ENCODE measurements at places on chromosomes 7 and 10.

- DNase-seq: no peak
- no peak overlapping the region for H3K27ac ChIP-seq
- H3K27me3 ChIP-seq: no peaks in the 10 kb centered on the region
- no peaks in the 10 kb centered on the region for H3K4me1 ChIP-seq
- no peaks in the 10 kb centered on the region for H3K36me3 ChIP-seq
- H3K4me3 ChIP-seq: no peak overlapping the region
These were observed 90.5 kb downstream of the TWIST1 start for GRCh38 chr7:19026888-19027287.

DNA sequence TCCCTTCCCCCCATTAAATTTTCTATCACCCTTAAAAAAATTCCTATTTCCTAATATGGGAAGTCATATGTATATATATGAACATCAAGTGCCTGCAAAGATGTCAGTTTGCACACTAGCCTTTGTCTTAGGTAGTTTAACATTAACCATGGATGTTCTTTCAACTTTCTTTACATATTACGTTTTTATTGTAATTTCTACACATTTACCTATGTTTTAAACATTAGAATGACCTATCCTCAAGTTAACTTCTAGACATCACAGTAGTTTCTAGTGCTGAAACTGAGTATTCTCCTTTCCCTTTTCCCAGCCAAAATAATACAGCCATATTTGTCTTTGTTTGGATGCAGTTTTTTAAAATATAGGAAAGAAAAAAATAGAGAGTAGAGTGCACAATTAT is 5.8 kb downstream of the DLX6 start:
- no peaks in the 10 kb centered on the region for H3K4me1 ChIP-seq
- H3K4me3 ChIP-seq: no peak overlapping the region
- H3K36me3 ChIP-seq: no peaks in the 10 kb centered on the region
- H3K27ac ChIP-seq: no peak overlapping the region
- H3K27me3 ChIP-seq: peaks cover 93% of the 10 kb centered on the region

DNA sequence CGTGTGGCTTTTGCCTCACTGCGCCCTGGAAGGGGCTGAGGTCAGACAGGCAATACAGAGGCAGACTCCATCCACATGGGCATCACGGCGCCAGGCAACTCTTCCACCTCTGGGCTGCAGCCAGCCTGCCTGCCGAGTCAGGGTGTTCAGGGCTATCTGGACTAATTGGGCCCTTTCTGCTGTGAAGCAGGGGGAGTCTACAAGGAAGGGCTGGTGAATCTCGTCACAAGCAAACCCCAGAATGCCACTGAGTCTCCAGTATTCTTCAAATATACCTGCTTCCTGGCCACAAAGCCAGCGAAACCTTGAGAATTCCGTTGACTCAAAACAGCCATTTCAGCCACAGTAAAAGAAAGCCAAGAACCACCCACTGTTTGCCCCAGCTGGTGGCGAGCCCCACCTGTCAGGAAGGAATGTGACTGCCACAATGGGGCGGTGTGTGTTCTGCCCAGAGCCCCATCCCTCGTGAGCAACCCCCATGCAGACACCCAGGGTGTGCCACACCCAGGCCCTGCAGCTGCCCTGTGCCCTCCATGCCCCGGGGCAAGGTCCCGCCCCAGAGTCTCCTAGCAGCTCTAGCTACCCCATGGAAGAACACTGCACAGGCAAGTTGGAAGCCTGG is 117.3 kb downstream of the FAM53B start:
- DNase-seq: peak; percentile 85
- H3K27ac ChIP-seq: peak overlapping the region; percentile 25
- peaks cover 20% of the 10 kb centered on the region for H3K4me1 ChIP-seq
- no peaks in the 10 kb centered on the region for H3K27me3 ChIP-seq
- H3K36me3 ChIP-seq: no peaks in the 10 kb centered on the region
- H3K4me3 ChIP-seq: no peak overlapping the region

DNA sequence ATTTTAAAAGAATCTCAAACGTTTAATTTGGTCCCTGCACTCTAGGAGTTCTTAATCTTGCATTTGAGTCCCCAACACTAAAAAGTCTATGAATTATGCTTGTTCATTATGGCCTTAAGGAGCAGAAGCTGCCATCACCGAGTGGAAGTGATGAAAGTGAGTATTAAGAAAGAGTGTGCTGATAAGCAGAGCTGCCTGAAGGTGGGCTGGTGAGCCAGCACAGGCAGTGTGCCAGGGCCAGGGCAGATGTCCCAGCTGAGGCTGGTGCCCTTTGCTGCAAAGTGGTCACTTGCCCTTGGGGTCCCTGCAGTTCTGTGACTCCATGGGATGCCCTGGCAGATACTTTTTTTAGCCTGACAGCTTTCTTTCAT is 72.9 kb upstream of the LOXL4 start:
- H3K4me3 ChIP-seq: no peak overlapping the region
- no peaks in the 10 kb centered on the region for H3K27me3 ChIP-seq
- no peaks in the 10 kb centered on the region for H3K4me1 ChIP-seq
- H3K36me3 ChIP-seq: no peaks in the 10 kb centered on the region

DNA sequence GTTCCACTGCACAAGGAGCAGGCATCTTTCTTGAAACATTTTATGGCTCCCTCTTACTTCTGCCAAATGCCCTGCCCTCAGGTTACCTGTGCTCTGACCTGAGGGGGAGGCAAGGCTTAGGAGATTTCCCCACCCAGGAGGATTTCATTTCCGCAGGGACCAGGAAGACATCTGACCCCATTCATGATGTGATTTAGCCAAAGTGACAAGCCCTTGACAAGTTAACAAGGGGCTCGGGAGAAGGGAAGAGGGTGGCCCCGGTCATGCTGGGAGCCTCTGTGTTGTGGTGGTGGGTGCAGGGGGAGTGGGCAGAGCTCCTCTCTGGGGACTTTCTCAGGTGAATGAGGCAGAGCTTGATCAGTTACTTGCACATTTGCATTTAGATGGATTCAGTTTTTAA is 18.9 kb downstream of the GIMAP5 start:
- no peaks in the 10 kb centered on the region for H3K27me3 ChIP-seq
- no peaks in the 10 kb centered on the region for H3K4me1 ChIP-seq
- DNase-seq: no peak
- H3K36me3 ChIP-seq: no peaks in the 10 kb centered on the region

DNA sequence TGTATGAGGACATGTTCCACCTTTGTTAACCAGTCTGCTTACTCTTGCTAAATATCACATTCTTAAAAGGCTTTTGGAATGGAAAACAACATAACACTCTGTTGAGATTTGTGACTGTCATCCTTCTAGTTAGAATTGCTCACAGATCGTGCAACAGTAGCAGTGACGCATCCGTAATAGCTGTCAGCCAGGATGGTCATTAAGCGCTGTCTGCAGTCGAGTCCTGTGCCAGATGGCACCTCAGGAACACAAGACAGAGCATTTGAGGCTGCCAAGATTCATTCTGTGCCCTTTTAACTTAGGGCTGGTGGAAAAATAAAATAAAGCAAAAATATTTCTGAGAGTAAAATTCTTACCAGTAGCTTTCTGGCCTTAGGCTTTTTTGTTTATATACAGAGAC is 348.6 kb downstream of the ANKRD7 start:
- no peaks in the 10 kb centered on the region for H3K36me3 ChIP-seq
- no peaks in the 10 kb centered on the region for H3K27me3 ChIP-seq
- no peak overlapping the region for H3K27ac ChIP-seq

DNA sequence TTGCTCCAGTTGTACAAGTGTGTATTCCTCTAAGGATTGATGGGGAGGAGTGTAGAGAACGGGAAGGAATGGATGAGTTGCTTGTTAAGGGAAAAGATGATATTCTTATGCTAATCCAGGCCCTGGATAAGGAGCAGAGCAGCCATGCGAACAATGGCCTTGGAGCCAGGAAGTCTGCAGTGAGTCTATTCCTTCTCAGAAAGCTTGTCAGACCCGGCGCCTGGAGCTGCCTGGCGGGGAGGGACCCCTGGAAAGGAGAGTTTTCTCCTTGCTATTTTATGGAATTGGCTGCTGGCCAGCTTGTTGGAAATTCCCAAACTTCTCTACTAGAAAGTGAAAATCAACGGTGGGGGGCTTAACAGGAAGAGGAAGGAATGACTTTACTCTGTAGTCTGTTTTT is 89.1 kb downstream of the MMRN2 start:
- H3K27ac ChIP-seq: no peak overlapping the region
- no peak for DNase-seq
- no peak overlapping the region for H3K4me3 ChIP-seq
- no peaks in the 10 kb centered on the region for H3K27me3 ChIP-seq
- no peaks in the 10 kb centered on the region for H3K36me3 ChIP-seq

DNA sequence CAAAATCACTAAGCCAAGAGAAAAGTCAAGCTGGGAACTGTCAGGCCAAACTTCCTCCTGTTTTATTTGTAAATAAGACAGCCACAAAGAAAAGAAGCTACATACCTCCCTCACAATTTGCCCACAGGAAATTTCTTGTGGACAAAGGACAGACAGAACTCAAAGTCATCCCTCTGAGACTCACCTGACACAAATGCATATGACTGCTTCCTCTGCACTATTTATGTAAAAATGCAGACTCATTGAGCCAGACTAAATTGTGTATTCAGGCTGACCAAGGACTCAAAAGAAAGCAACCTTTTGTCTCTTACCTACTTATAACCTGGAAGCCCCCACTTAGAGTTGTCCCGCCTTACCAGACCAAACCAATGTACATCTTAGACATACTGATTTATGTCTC is 11.8 kb downstream of the TOMM7 start:
- no peaks in the 10 kb centered on the region for H3K36me3 ChIP-seq
- no peak overlapping the region for H3K4me3 ChIP-seq
- DNase-seq: no peak
- no peaks in the 10 kb centered on the region for H3K4me1 ChIP-seq
- H3K27me3 ChIP-seq: no peaks in the 10 kb centered on the region

- H3K4me3 ChIP-seq: no peak overlapping the region
- no peaks in the 10 kb centered on the region for H3K27me3 ChIP-seq
- H3K27ac ChIP-seq: no peak overlapping the region
These were observed 6.6 kb downstream of the TTYH3 start for GRCh38 chr7:2638224-2638991.

GRCh38 chr7:45919993-45920459 is 1.0 kb downstream of the IGFBP3 start:
- no peaks in the 10 kb centered on the region for H3K4me1 ChIP-seq
- DNase-seq: no peak
- no peaks in the 10 kb centered on the region for H3K36me3 ChIP-seq

DNA sequence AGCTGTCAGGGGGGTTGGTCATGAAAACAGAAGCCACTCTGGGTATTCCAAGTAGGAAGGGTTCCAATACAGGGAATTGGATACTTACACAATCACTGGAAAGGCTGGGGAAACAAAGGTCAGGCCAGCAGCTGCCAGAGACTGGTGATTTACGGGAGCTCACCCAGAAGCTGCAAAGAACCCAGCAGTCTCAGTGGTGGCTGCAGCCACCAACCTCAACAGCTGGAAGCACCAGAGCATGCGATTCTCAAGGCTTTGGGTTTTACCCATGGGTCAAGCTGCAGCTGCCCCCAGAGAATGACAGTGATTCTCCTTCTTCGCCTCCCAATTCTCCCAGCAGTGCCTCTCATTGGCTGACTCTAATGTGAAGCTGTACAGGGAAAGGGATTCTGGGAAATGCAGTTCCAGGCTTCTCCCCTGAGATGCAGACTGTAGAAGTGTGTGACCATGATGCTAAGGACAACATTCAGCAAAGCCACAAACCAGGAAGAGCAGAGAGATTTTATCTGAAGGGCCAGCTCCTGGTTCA is 107.2 kb upstream of the TCF7L2 start:
- H3K27me3 ChIP-seq: no peaks in the 10 kb centered on the region
- no peaks in the 10 kb centered on the region for H3K4me1 ChIP-seq
- H3K36me3 ChIP-seq: no peaks in the 10 kb centered on the region
- no peak overlapping the region for H3K4me3 ChIP-seq
- H3K27ac ChIP-seq: no peak overlapping the region
- DNase-seq: peak; percentile 29

GRCh38 chr7:159158888-159159405 is 14.3 kb upstream of the VIPR2 start:
- H3K27ac ChIP-seq: no peak overlapping the region
- H3K27me3 ChIP-seq: no peaks in the 10 kb centered on the region
- no peak for DNase-seq
- H3K4me3 ChIP-seq: no peak overlapping the region
- no peaks in the 10 kb centered on the region for H3K4me1 ChIP-seq

GRCh38 chr7:36062154-36062815 is 90.8 kb upstream of the EEPD1 start:
- H3K27ac ChIP-seq: no peak overlapping the region
- no peaks in the 10 kb centered on the region for H3K4me1 ChIP-seq
- no peaks in the 10 kb centered on the region for H3K27me3 ChIP-seq
- no peaks in the 10 kb centered on the region for H3K36me3 ChIP-seq

DNA sequence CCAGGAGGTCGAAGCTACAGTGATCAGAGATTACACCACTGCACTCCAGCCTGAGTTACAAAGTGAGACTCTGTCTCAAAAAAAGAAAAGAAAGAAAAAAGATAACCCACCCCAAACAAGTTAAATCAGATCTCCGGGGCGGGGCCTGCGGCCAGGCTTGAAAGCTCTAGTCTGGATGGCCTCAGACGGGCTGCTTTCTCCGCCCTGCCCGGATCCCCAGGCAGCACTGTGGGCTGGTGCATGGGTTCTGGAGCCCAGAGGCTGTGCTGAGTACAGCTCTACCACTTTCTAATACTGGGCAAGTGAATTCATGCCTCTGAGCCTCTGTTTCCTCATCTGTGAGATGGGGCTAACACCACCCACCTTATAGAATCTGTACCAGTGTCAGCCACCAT is 83.7 kb downstream of the ZMIZ1 start:
- no peaks in the 10 kb centered on the region for H3K27me3 ChIP-seq
- DNase-seq: no peak
- H3K4me3 ChIP-seq: no peak overlapping the region
- no peaks in the 10 kb centered on the region for H3K36me3 ChIP-seq

- no peak for DNase-seq
- no peaks in the 10 kb centered on the region for H3K36me3 ChIP-seq
- H3K4me3 ChIP-seq: no peak overlapping the region
- H3K27me3 ChIP-seq: no peaks in the 10 kb centered on the region
These were observed 91.3 kb downstream of the TCF7L2 start for GRCh38 chr10:113041324-113041723.

GRCh38 chr10:132193907-132194552 is 7.3 kb downstream of the DPYSL4 start:
- no peak overlapping the region for H3K27ac ChIP-seq
- H3K27me3 ChIP-seq: no peaks in the 10 kb centered on the region

DNA sequence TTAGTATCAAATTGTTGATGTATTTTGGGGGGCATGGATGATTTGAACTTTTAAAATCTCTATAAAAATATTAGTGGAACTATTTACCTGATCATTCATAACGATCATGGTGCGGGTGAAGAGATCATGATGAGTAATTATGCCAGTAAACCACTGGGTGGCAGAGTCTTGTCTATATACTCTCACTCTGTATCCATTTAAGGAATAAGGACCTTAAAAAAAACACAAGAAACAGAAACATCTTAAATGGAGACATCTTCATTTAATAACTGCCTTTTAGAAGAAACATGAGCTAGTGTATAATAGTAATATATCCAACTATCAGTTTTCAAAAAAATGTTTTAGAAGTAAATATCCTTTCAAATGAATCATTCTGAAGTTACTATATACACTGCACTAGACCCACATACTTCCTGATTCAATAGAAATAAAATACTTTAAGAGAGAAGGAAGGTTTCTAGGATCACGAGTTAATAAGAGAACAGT is 84.0 kb downstream of the NRBF2 start:
- no peak overlapping the region for H3K4me3 ChIP-seq
- peaks cover 4% of the 10 kb centered on the region for H3K4me1 ChIP-seq
- H3K36me3 ChIP-seq: no peaks in the 10 kb centered on the region

GRCh38 chr7:78716876-78717275 is 736.6 kb downstream of the MAGI2 start:
- H3K4me1 ChIP-seq: no peaks in the 10 kb centered on the region
- no peaks in the 10 kb centered on the region for H3K36me3 ChIP-seq
- no peak overlapping the region for H3K4me3 ChIP-seq
- DNase-seq: no peak
- H3K27me3 ChIP-seq: no peaks in the 10 kb centered on the region
- no peak overlapping the region for H3K27ac ChIP-seq
